B cell (primary cell): ENCODE measurements at places on chromosomes 2 and 18. TPM values are rescaled to one million over a fixed set of nuclear protein-coding genes. Genes with fewer than 3 reads are reported as not detected.

GRCh38 chr2:177758591-177759371 lies 313.8 kb downstream of the PDE11A start:
- no peak for DNase-seq

DNA sequence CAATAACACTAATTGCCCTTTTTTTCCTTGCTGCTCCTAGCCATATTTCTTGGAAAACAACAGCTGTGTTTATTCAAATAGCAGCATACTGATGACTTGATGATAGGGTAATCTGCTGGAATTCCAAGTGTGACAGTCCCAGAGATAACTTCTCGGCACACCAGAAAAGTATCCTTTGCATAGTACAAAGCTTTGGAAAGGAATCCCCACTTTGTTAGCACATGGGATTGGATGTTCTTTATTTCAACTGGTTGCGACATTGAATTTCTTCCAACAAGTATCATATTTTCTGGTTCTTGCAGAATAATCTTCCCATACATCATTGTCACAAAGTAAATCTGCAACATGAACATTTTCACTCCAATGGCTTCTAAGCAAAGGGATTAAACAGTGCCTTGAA lies 445.8 kb upstream of the ACVR2A start:
- no peak for DNase-seq

- DNase-seq = no peak
These were observed 64.3 kb upstream of the EPAS1 start for GRCh38 chr2:46232860-46233259.

DNA sequence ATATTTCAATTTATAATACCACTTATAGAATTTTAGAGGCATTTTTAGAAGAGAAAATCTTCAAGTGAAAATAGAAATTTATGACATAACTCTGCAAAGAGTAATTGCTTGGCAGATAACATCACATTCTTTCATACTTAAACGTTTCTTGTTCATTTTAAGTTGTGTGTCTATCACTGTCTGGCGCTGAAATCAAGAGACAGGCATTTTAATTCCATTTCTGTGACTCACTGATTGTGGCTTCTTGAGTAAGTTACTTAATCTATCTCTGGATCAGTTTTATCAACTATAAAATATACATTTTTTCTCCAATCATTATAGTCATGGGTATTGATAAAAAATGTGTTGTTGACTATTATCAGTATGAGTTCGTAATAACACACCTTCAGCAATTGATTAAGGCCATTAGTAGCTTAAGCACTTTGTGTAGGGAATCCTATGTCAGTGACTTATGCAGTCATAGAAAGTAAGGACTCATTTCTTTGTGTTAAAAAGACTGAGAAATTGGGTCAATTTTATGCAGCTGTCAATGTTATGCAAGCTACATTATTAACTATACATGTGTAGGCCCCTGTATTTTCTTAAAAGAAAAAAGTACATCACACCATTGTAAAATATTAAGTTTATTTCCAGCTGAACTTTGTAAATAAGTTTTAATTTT lies 497.3 kb downstream of the CCDC85A start:
- DNase-seq = no peak

- no peak for DNase-seq
These were observed 122.8 kb upstream of the HS6ST1 start for GRCh38 chr2:128441341-128442052.

DNA sequence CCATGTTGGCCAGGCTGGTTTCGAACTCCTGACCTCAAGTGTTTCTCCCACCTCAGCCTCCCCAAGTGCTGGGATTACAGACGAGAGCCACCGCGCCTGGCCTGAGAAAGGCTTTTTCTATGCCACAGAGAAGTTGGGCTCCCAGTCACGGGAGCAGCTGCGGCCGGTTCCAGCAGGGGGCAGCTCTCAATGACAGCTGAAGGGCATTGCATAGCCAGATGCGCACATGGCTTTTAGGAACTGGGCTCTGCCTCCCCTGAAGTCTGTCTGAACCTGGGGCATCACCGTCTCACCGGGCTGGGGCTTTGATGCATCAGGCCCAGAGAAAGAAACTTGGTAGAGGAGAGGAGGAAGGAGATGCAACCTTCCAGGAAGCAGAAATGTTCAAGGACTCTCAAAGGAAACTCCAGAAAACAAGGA lies 84.2 kb upstream of the LAPTM4A start:
- peak; percentile 20 for DNase-seq

- no peak for DNase-seq
These were observed 53.4 kb upstream of the TLK1 start for GRCh38 chr2:171214093-171214492.

GRCh38 chr2:45450634-45451033 lies 160.4 kb downstream of the SRBD1 start:
- DNase-seq = no peak

DNA sequence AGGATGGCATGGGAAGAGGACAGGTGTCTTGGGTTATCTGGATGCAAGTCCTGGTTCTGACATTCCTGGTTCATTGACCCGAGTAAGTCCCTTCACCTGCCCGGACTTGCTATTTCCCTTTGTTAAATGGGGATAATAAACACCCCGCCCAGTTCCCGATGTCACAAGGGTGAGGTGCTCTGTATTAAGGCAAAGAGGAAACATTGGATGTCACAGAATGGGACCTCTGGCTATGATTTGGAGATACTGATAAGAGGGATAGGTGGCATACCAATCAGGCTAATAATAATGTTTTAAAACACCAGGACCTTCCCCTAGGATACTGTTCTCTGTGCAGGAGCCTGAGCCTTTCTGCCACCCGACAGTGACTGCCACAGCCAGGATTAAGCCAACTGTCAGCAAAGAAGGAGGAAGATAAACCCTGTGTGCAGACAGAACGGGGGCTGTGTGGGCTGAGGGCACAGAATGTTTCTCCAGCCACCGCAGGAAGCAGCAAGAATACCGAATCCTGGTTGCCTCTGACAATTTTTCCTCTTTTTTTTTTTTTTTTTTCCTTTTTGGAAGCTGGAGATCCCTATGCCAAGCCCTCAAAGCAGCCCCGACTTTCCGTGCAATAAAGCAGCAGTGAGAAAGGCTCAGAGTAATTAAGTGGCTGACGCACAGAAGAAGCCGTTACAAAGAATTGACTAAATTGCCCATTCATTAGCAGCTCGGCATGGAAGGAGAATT lies 336.6 kb downstream of the SMAD2 start:
- no peak for DNase-seq

DNA sequence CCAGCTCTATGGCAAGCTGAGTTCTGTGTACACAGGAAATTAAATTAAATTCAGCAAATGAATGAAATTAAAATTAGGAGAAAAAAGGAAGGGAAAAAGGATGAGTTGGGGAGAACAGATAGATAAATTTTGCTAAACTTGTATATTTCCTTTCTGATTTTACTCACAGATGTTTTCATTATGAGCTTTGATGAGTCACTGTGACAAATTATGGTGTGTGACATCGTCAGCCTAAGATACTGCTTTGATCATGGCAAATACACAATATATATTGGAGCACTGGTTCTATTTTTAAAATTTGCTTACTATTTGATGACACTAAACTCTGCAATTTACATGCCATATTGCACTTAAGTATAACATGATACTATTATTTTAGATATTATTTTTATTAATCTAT lies 464.6 kb upstream of the SPHKAP start:
- no peak for DNase-seq

GRCh38 chr18:27711382-27711781 lies 465.5 kb downstream of the CDH2 start:
- DNase-seq = no peak

The CELF4 gene
- not detected in 2 replicates for total RNA-seq

The PRADC1 gene
- total RNA-seq = 2.3 and 4.2 TPM in 2 replicates

The ELP2 gene
- 137 and 169 TPM in 2 replicates for total RNA-seq

The PTPN4 gene
- 54.8 and 66.4 TPM in 2 replicates for total RNA-seq

The COQ10B gene
- 29.1 and 29.6 TPM in 2 replicates for total RNA-seq

The TSPYL6 gene
- not detected in 2 replicates for total RNA-seq

The REG1B gene
- not detected in 2 replicates for total RNA-seq
